Fibroblast of skin of right quadriceps (primary cell): ENCODE measurements at places on chromosomes 3 and 15.

GRCh38 chr15:62275831-62276230 is 110.7 kb upstream of the C2CD4B start:
- no peak for DNase-seq

DNA sequence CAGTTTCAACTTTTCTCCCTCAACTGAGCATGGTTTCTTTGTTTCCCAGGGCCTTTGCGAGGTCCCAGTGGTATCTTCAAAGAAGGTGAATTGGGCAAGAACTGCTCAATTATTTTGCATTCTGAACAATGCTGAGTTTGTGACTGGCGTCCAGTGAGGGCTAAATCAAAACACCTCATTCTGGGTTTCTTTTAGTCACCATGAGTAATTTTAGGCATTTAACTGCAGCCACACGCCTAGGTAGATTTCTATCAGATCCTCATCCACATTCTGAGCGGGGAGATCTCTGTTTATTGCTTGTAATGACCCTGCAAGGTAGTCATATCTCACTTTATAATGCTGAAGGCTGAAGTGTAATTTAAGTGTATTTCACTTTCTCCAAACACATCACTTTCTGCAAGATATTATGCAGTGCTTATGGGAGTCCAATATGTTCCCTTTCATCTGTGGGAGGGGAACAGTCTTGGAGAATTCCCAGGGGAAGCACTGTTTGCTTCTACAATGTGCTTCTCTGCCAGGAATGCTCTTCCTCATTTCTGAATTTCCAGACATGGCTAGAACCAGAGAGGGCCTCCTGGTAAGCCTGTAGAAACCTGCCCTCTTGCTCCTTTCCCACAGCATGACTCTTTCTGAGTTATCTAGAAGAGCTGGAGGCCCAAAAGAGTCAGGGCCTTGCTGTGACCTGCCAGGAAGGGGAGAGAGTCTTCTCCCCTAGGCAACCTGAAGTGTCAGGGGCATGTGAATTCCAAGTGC is 91.7 kb downstream of the FRMD4B start:
- DNase-seq = peak; percentile 75

DNA sequence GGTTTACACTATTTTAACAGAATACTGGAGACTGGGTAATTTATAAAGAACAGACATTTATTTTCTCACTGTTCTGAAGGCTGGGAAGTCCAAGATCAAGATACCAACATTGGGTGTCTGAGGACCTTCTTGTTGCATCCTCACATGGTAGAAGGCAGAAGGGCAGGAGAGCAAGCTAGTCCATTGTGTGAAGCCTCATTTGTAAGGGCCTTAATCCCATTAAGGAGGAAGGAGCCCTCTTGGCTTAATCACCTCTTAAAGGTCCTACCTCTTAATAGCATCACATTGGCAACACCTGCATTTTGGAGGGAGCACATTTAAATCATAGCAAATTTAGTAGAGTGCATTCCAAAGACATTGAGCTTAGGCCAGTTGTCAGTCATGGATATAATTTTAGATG is 26.2 kb downstream of the UBE2Q2 start:
- DNase-seq = no peak

DNA sequence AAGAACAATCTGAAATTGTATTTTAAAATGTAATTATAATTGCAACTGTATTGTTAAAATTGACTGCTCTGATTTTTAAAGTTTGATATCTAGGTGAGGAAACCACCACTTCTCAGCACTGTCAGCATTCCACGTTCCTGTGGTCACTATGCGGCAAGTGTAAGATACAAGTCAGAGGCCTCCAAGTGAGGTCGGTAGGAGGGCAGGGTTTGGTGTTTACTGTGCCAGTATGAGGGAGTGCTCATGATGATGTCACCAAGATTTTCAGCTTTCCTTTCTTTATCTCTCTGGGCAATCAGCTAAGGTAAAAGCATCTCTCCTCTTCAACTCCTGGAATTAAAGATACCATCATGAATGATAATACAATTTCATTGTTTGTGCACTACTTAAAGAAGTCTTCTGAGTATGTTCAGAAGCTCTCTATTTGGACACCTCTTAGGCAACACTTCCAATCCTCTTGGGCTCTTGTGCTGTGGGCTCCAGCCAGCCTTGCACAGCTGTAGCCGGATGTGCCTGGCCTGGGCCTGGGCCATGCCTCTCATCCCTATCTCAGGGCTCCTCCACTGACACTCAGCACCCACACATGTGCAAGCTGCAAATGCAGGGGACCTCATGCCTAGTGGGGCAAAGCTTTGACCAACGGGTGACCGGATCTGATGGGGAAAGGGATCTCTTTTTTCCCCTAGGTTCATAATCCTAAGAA is 42.9 kb downstream of the CCR3 start:
- DNase-seq = no peak

DNA sequence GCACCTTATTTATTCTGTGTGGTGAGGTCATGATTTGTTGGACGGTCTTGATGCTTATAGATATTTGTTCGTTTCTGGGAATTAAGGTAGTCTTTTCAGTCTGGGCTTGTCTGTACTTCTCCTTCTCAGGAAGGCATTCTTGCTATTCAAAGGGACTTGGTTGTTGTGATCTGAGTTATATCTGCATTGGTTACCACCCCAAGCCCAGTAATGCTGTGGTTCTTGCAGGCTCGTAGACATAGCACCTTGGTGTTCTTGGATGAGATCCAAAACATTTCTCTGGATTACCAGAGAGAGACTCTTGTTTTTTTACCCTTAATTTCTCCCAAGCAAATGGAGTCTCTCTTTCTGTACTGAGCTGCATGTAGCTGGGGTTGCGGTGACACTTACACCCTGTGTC is 128.0 kb upstream of the CBLB start:
- no peak for DNase-seq

GRCh38 chr3:29686889-29687592 is 406.2 kb downstream of the RBMS3 start:
- peak; percentile 67 for DNase-seq

DNA sequence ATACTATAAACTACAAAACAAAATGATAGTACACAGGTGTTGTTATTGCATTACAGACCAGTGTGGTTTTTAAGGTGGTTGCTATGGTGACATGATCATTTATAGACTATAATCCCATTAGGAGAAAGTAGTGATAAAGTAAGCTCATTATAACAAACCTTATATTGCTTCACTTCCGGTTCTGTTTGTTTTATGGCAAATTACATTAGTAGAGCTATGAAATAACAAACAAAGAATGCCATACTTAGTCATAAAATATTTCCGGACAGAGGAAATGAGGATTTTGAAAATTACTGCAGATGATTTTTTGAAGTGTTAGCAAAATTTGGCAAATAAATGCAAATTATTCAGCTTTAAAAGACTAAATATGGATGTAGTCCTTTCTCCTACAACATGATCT is 640.4 kb upstream of the ARPP21 start:
- no peak for DNase-seq

DNA sequence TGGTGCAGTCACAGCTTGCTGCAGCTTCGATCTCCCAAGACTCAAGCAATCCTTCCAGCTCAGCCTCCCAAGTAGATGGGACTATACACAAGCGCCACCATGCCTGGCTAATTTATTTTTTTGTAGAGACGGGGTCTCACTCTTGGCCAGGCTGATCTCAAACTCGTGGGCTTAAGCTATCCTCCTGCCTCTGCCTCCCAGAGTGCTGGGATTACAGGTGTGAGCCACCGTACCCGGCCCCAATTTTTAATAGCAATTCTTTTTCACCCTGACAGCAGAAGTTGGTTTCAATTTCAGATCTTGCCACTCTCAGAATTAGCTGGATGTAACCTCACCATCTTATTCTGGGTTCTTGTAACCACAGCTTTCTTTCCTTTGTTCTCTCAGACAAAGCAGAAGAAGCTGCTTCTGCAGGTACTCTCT is 64.8 kb downstream of the TRIM71 start:
- no peak for DNase-seq

GRCh38 chr15:28994831-28995596 is 109.2 kb downstream of the APBA2 start:
- no peak for DNase-seq
